ENCODE measurements at places on chromosomes 3 and 15.
A peak's percentile ranks its signal among the peaks of the same experiment; 100 is the strongest.

DNA sequence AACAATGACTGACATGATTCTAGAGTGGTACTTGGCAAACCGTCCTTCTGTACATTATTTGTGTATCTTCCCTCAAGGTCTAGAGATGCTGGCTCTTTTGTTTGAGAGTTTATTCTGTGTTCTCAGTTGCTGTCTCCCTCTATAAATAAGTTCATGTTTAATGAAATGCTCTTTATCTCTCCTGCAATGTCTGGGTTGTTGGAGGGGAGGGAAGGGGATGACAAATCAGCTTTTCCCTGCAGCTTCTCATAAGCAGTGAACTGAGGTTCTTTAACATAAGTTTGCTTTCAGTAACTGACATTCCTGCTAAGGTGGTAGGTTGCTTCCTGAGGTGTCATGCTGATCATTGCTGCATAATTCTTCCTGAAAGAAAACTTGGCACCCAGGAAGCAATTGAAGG, 21.8 kb downstream of the ITPR1 start:
- no peak for DNase-seq

DNA sequence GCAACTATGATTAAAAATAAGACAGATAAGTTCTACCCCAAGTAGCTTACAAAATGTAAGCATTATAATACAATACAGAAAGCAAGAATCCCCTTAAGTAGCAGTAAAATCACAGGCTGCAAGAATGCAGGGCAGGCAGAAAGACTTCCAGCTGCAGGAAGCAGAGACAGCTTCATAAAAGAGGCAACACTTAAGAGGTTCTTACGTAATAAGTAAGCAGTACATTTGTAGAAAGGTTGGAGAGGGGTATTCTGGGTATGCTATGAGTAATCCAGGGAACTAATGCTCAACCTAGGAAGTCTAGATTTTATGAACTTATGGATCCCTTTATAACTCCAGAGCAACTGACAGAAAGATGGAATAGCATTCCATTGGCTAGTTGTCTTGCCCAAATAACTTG, 151.6 kb downstream of the IL5RA start:
- no peak for DNase-seq

- DNase-seq: no peak
Measured at GRCh38 chr3:196178993-196179379, 32.2 kb downstream of the ZDHHC19 start.

- peak; percentile 87 for DNase-seq
Measured at GRCh38 chr3:141959589-141960554, 83.4 kb downstream of the ATP1B3 start.

DNA sequence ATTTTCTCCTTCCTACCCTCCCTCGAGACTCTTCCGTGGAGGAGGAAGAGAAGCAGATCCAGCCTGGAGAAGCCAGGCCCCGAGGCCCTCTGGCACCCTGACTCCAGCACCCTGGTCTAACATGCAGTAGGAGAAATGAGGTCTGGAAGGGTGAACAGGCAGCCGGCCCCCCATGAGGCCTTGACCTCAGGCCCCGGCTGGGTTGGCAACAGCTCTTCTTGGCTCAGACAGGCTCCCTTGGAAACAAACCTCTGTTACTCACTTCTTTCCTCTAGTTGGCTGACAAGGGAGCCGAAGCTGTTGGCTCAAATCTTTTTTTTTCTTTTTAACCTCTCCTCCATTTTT, 73.4 kb downstream of the CPN2 start:
- DNase-seq: no peak

DNA sequence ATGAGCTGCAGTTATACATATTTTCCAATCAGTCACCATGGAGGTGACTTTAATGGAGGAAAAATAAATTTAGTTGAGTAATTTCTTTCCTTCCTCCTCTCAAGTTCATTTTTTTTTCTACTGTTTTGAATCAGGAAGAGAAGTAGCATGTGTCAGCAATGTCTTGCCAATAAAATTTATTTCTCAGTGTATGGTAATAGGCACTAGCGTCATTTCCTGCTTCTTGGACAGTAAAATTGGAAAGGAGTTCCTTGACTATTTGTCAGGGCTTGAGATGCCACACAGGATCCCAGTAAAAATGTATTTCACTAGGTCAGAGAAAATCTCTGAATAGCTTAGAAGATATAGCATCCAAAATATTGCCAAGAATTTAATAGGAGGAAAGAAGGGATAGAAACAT, 605.9 kb downstream of the ROBO1 start:
- no peak for DNase-seq

GRCh38 chr3:58388550-58389091, 45.0 kb downstream of the PDHB start:
- DNase-seq: peak; percentile 46

GRCh38 chr3:114447950-114448479, 154.2 kb downstream of the TIGIT start:
- no peak for DNase-seq

DNA sequence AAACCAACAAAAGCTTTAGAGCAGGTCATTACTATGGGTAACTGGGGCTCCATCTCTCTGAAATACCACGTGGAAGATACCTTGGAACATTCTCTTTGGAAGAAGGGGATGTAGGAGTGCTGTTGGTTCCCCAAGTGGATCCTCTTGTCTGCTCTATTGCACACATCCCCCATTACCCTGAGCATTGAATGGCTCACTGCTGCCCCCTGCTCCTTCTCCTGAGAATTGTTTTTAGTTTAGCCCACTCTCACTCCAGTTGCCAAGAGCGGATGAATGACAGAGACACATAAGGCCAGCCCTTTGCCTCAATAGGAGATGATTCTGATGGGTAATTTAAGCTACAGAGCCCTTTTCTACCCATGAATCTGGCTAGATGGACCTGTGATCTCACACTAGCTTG, 135.6 kb upstream of the SUCLG2 start:
- DNase-seq: no peak

DNA sequence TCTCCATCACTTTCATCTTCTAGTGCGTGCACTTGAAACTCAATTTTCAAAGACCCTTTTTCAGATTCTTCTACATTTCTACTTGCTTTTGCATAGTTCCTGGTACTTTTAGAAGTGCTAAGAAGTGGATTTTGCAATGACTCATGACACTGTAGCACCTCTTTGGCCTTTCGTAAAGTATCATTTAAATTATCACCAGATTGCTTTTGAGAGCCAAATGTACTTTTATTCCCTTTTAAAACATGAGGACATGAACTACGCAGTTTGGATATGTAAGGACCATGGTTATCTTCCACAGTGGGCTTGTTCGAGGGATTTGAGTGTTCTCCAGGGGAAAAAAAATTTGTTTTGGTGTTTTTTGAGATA, 40.5 kb downstream of the ZNF106 start:
- no peak for DNase-seq

- DNase-seq: no peak
Measured at GRCh38 chr3:16052964-16053363, 121.5 kb upstream of the GALNT15 start.

GRCh38 chr3:197463279-197463678, 92.5 kb downstream of the BDH1 start:
- peak; percentile 35 for DNase-seq

- DNase-seq: peak; percentile 6
Measured at GRCh38 chr3:180416111-180416594, 185.8 kb upstream of the TTC14 start.
